Cerebellum (tissue), 4 donors: ENCODE measurements at places on chromosomes 7 and 10. TPM values are rescaled to one million over a fixed set of nuclear protein-coding genes. Genes with fewer than 3 reads are reported as not detected.

HOGA1 gene
- total RNA-seq, result 3.4 TPM

C10orf105 gene
- 1.00 TPM for total RNA-seq

GRCh38 chr10:124866812-124867211 is 65.2 kb downstream of the ABRAXAS2 start:
- DNase-seq, result no peak

DNA sequence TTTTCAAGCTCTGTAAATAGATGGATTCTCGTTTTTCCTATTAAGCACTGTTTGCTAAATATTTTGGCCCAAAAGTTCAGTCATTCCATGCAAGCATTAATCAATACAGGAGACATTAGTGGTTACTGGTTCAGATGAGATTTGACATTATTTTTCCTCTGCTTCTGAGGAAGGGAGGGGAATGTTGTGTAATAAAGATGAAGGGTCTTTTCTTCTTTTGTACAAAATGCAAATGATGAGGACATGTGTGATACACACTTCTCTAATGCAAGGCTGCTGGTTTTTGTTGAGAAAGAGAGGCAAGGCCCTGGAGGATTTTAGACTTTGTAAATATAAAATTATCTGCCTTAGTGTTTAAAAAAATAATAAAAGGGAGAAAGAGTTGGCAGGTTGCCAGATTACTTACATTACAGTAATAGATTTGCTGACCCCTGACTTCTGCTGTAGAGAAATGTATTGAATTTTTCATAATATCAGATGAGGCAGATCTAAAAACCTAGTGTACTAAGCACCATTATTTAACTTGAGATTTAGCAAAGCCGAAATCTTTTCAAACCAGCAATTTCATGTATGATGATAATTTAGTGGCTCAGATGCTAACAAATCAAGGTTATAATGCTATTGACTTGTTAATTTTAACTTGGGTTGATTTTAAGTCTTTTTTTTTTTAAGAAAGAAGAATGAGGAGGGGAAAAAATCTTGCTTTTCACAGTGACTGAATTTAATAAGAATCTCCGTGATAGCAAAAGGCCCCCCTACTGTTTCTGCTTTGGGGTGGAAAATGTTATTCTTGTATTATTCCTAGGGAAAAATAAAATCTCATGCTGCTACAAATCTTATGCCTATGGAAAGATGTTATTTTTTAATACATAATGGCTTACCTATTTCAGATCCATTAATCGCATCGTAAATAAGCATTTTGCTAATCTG is 180.1 kb downstream of the ARID5B start:
- no peak for DNase-seq
